SW 1271 (cell line): ENCODE measurements at places on chromosomes 16 and 17.

GRCh38 chr17:7097940-7098339 is 16.7 kb downstream of the ASGR2 start:
- no peak for DNase-seq

DNA sequence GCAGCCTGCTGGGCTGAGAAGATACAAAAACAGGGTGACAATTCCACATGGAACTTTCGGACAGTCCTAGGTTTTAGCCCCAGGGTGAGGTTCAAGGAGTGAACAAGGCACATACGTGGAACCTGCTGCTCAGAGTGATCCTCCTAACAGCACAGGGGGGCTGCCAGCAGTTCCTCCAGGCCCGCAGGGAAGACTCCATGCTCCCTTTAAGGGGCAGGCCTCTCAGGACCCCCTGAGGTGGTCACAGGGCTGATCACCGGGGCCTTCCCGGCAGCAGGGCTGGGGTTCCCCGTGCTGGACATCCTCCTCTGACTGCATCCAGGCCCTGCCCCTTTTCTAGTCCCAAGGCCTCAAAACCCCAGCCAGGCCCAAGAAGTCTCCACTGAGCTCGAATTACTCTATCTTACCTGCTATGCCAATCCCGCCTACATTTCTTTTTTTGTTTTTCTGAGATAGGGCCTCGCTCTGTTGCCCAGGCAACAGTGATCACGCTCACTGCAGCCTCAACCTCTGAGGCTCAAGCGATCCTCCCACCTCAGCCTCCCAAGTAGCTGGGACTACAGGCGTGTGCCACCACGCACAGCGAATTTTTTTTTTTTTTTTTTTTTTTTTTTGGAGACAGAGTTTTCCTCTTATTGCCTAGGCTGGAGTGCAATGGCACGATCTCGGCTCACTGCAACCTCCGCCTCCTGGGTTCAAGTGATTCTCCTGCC is 10.4 kb downstream of the CANT1 start:
- no peak for DNase-seq

DNA sequence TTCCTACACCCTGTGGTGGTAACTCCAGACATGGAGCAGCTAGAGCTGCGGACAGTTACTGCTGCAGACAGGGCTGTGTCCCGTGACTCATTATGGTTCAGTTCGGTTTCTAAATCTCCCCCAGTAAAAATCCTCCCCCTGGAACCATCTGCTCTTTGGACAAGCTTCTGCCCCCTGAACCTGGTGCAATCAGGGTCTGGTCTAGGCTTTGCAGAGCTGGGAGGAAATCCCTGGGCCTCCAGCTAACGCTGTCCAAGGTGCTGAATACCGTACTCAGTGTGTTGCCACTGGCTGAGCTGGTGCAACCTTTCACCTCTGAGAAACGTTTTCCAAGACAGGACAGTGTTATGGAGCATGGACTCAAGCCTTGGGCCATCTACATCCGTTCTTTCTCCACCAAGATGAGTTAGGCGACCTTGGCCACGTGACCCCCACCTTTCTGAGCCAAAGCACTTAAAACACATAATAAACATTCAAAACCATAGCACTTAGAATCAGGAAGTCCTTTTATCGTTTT is 142.0 kb downstream of the CPPED1 start:
- DNase-seq = no peak

DNA sequence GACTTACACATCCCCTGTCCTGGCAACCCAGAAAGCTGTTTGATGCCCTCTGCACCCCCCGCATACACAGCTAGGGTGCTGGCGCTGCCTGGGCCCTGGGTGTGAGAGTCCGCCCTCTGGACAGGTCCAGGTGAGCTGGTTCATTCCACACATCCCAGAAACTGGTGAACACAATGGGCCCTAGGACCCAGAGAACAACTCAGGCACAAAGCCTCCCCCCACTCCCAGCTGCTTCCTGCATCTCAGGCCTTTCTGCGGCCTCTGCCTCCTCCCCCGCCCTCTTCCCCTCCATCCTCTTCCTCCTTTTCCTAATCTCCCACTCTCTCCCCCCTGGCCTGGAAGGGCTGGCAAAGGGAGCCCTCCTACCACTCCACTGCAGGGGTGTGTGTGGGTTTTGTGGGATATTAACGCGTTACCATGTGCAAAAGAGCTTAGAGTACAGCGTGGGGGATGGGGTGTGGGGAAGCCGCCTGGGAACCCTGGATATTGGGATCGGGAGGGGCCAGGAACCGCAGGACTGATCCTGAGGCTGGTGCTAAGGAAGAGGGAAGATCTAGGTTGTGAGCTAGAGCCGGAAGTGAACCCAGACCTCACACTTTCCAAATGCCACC is 1.6 kb upstream of the PPP1R9B start:
- DNase-seq = peak; percentile 43

GRCh38 chr17:40695874-40696472 is 7.6 kb downstream of the KRT24 start:
- no peak for DNase-seq

DNA sequence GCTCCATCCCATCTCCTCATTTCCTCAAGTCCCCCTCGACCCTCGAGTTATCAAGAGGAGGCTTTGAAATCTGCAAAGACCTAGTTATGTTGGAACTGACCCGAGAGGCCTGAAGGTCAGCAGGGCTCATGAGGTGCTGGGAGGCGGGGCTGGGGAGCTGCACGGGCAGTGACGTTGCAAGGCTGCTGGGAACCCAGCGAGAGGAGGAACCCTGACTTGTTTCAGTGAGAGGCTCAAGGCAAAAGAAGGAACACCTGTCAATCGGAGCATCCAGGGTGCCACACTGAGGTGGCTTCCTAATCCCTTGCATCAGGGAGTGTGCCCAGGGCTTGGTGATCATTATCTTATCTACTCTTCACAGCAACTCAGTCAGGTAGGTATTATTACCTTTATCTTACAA is 86.9 kb downstream of the CDH11 start:
- DNase-seq = no peak

DNA sequence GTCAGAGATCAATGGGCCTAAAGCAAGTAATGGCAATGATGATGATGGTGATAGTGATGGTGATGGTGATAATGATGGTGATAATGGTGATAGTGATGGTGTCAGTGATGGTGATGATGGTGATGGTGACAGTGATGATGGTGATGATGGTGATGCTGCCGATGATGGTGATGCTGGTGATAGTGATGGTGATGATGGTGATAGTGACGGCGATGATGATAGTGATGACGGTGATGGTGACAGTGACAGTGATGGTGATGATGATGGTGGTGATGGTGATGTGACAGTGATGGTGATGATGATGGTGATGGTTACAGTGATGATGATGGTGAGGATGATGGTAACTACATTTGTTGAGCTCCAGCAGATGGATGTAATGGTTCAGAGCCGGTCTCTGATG is 30.8 kb upstream of the OR4D1 start:
- no peak for DNase-seq

DNA sequence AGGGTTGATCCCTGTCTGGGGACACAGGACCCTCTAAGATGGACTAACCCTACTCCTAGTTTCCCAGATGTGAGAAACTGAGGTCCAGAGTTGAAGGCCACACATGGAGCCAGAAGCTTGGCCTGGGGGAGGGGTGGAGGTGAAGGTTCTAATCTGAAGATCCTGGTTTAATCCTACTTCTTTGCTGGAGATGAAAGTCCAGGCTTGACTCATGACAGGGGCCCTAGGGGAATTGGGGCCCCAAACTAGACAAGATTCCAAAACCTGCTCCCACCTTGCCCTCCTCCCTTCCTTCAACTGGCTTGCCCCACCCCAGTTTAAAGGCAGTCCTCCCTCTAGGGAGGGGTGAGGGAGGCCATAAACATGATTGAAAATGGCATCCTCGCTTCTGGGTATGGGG is 21.6 kb downstream of the IGF2BP1 start:
- no peak for DNase-seq

DNA sequence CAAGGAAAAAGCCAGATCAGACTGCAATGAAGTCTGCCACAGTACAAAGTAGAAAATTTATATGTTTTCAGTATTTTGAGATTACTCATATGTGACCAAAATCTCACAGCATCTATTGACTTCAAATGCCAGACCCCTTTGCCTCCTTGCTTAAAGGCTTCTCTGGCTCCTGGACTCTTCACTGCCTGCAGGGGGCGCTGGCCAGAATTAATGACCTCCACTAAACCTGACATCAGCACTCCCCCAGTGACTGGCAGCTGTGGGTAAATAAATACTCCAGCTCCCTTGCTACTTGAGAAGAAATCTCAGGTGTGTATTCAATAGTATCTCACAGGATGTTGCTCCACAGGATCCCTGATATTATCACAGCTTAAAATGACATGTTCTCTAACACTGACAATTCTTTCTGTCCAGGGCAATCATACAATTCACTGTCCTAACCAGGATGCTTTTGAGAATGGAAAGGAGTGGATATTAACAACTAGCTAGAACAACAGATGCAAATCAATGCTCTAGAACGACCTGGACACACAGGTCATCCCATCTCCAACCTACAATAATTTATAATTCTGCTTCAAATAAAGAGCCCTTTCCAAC is 4.0 kb downstream of the BECN1 start:
- DNase-seq = peak; percentile 71

- no peak for DNase-seq
Measured at GRCh38 chr17:73411313-73411747, 99.5 kb upstream of the CDC42EP4 start.
